HCT116 (cell line): ENCODE measurements at places on chromosomes 2 and 18. TPM values are rescaled to one million over a fixed set of nuclear protein-coding genes. Genes with fewer than 3 reads are reported as not detected.

DNA sequence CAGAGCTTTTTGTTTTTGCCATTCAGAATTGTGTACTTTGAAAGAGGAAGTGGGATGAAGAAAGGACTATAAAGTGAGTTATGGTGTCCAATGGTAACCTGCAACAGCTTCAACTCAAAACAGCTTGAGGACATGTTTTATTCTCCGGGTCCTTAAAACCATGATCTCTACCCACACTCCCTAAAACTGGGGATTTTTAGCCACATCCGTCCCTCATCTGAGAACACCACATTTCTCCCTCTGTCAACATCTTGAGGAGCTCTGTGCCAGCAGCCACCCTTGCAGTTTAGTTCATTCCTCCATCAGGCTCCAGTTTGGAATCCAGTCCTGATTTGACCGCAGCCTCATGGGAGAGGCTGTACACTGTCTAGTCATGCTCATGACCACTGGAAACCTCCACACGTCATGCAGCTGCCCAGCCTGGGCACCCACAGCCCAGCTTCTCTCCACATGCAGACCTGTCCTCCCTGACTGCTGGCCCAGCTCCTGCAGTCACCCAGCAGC, 62.6 kb downstream of the C18orf63 start:
- DNase-seq: no peak

GRCh38 chr2:46487667-46488335, 8.4 kb downstream of the TMEM247 start:
- no peak for DNase-seq

DNA sequence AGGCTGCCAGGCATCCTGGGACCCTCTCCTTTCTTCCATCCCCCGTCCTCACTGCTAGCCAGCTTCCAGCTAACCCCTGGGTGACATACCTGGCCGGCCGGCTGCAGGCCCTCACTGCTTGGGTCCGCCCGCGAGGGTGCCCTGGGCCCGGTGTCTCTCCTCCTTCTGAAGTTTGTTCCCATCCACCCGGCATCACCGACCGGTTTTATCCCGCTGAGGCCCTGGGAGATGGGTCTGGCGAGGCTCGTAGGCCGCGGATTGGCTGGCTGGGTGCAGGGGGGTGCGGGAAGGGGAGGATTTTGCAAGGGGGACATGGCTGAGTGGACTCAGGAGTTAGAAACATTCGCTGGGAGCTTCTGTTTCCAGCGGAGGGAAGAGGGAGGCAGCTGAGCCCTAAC, at the start of gene PAX8:
Gene PAX8, minus strand, starts transcription at position 180 of the 398 bp plus-strand sequence. CDS start 527 bp downstream, outside the sequence.
- no peak for DNase-seq

- peak; percentile 12 for DNase-seq
These were observed 231.4 kb downstream of the LRRTM1 start for GRCh38 chr2:80073134-80073561.

GRCh38 chr2:157324331-157324843, 1.2 kb downstream of the ERMN start:
- no peak for DNase-seq

DNA sequence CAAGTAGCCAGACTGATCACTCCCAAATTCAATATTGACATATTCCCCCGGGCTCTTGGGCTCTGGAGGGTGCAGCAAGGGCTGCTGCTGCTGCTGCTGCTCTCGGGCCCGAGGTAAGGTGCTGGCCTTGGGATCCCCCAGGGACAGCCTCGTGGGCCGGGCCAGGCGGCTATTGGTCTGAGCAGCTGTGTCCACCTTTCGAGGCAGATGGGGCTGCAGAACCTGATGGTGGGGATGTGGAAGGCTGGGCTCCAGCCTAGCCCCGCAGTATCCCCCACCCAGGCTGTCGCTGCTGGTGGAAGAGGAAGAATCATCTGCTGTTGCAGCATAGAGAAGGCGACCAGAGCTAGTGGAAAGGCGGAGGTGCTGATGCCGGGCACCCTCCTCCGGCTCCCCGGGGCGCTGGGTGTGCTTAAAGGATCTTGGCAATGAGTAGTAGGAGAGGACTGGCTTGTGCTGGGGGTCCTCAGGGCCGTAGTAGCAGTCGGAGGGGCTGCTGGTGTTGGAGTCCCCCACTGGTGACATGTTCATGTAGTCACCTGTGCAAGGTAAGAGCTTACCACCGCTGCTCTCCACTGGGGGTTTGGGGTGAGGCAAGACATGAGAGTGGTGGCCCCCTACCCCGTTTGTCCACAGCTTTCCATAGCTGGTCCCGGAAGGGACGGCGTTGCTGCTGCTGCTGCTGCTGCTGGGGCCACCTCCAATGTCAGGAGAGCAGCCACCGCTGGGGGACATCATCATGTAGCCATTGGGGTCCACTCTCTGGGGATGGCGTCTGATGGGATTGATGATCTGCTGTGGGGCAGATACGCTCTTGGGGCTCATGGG, 3.4 kb downstream of the IRS1 start:
- no peak for DNase-seq

DNA sequence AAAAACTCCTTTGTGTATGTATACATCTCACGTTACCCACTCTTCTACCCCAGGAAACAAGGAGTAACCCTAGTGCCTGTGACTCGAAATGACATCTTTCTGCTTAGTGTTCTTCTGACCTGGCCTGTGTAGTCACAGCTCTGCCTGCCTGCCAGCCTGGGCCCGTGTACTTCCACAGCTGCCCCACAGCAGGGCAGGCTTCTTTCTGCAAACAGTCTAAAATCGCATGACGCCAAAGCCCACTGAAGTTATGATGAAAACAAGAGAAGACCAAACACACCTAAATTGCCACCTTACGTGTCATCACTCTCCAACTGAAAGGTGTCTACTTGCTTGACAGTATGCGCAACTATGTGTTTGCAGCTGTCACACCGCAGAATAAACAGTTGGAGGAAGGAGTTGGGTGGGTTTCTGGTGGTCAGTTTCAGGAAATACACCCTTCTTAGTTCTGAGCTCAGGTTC, 1.5 kb downstream of the GAREM1 start:
- DNase-seq: peak; percentile 19

GRCh38 chr2:242054881-242055801, 185.6 kb downstream of the RTP5 start:
- DNase-seq: no peak

GRCh38 chr2:98695255-98695654, 35.7 kb downstream of the MGAT4A start:
- no peak for DNase-seq

DNA sequence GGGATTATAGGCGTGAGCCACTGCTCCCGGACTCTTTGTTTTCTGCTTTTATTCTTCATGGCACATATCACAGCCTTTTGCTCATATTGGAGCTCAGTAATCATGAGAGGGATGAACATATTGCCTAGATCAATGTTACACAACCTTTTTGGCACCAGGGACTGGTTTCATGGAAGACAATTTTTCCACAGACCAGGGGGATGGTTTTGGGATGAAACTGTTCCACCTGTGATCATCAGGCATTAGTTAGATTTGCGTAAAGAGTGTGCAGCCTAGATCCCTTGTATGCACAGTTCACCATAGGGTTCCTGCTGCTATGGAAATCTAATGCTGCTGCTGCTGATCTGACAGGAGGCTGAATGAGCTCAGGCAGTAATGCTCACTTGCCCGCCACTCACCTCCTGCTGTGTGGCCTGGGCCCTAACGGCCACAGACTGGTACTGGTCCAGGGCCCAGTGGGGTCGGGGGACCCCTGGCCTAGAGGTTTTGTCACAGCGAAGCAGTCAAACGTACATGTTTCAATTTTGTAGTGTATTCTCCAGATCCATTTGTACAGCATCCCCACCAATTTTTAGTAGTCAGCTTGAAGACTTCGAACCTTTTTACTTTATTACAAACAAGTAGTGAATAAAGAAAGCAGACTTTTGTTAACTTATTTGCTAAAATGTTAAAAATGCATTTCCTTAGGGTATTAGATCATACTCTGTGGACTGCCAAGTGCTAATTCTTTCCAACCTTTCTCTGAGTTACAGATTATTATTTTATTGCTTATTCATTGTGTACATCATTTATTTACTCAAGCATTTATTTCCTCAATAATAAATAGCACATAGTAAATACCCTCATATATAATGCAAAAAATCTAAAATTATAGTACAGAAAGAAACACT, 6.2 kb downstream of the DAW1 start:
- DNase-seq: no peak

DNA sequence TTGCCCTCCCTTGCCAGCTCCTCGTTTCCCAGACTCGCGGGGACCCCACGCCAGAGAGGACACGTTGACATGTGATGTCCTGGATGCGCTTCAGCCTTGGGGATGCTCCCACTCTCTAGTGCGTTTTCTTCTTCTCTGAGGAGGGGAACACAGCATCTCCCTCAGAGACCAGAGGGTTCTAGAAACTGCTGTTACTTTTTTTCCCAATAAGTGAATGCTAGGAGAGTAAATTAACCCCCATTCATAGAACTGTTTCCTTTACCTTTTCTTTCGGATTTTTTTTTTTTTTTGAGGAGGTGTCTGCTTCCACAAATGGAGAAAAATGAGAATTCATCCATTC, 370 bp upstream of the EFEMP1 start:
- no peak for DNase-seq

DNA sequence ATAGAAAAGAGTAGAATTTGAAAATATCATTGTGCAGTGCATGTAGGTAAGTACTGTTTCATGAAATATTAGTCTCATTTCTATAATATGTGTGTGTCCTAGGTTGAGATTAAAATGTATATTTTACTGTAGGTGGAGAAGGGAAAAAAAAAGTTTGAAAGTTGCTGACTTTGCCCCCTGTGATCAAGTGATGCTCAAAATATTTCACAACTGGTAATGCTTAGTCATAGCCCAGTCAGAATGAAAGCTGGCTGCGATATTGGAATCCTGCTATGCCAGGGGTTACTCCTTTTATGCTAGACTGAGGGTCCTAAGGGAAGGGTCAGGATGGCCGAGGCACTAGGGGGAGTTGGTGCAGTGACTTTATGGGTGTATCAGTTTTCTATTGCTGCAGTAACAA, 19.5 kb upstream of the CFAP36 start:
- DNase-seq: no peak

ASXL3 gene
- total RNA-seq: not detected

EPAS1 gene
- 55.9 TPM for total RNA-seq

COLEC11 gene
- total RNA-seq: 0.15 TPM

ANKRD62 gene
- total RNA-seq: 0.34 TPM

GPR155 gene
- 3.8 TPM for total RNA-seq

SUMO1 gene
- 130 TPM for total RNA-seq
